ENCODE measurements at places on chromosomes 2 and 18.

GRCh38 chr2:46323730-46324129 lies 26.5 kb downstream of the EPAS1 start:
- no peak for DNase-seq

DNA sequence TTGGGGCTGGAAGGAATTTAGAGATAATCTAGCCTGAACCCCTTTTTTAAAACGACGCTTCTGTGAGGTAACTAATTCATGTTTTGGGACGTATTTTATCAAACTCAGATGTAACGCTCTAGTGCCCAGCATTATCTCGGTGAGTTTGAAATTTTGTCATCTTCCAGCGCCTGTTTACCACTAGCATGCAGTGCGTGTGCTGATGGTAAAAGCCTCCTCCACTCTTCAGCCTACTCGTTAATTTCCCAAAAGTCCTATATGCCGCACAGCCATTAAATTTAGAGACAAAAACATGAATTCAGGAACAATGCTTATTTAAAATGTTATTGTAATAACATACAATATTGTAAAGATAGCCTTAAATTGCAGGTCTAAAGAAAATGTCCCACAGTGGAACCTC lies 2.8 kb downstream of the ZCCHC2 start:
- no peak for DNase-seq

GRCh38 chr18:74416124-74416523 lies 41.0 kb downstream of the DIPK1C start:
- DNase-seq: no peak

DNA sequence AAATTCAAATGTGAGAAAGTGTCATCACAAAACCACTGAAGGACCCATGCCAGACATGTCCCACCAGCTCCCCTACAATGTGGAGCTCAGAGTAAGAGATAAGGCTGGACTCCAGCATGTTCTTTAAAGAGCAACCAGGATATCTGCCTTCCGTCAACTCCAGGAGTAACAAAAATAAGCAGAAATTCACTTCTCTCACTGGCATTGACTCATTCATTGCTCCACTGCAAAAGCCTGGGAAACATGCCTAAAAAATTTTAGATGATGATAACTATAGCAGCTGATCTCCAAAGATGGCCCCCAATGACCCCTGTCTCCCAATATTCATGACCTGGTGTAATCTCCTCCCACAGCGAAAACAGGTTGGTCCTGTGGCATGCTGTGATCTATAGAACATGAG lies 314.5 kb downstream of the NCKAP5 start:
- DNase-seq: no peak

GRCh38 chr2:15141211-15141610 lies 419.9 kb downstream of the NBAS start:
- peak; percentile 11 for DNase-seq

GRCh38 chr2:223594259-223594658 lies 7.9 kb downstream of the SCG2 start:
- DNase-seq: no peak

DNA sequence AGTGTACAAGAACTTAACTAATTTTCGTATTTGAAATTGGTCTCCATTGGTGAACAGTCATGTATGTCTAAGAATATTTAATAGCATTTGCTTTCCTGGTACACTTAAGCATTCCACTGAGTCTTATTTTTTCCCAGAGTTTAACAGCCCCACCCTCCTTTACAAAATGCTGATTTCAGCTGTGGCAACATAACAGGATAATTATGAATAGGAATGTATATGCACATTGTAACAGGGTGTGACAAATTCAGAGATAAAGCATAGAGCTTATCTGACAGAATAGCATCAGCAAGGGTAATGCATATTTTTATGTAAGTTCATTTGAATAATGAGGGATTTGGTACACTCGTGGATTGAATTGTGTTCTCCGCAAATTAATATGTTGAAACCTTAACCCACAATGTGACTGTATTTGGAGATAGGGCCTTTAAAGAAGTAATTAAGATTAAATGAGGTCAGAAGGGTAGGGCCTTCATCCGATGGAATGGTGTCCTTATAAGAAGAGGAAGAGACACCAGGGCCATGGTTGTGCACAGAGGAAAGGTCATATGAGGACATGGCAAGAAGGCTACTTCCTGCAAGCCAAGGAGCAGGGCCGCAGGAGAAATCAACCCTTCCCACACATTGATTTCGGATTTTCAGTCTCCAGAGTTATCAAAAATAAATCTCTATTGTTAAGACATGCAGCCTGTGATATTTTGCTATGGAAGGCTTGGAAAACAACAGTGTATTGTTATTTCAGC lies 439.7 kb upstream of the CDH20 start:
- DNase-seq: no peak
